ENCODE measurements at places on chromosomes 16 and 17.

GRCh38 chr17:82065638-82066303 lies at the start of gene DUS1L:
Gene DUS1L (minus strand): TSS chr17:82065804. CDS start chr17:82065059, 745 bp downstream.
- peak; percentile 72 for DNase-seq

DNA sequence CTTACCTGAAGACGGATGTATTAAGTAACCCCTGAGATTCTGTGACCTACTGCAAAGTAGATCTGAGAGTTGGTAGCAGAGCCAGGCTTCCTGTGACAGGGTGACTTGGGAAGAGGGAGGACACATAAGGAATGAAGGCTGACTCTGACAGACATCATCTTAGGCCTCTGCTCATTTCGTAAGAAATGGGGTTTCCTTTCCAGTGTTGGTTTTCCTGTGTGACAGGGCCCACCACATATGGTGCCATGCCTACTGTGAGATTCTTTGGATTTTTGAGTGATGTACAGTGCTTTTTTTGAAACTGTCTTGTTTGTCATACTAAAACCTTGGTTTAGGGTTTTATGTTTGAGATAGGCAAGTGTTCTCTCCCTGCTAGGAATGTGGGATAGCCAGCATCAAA lies 12.7 kb downstream of the LIG3 start:
- DNase-seq = no peak

- DNase-seq = no peak
Observed at GRCh38 chr17:71037386-71037785, 868.1 kb downstream of the KCNJ2 start.

DNA sequence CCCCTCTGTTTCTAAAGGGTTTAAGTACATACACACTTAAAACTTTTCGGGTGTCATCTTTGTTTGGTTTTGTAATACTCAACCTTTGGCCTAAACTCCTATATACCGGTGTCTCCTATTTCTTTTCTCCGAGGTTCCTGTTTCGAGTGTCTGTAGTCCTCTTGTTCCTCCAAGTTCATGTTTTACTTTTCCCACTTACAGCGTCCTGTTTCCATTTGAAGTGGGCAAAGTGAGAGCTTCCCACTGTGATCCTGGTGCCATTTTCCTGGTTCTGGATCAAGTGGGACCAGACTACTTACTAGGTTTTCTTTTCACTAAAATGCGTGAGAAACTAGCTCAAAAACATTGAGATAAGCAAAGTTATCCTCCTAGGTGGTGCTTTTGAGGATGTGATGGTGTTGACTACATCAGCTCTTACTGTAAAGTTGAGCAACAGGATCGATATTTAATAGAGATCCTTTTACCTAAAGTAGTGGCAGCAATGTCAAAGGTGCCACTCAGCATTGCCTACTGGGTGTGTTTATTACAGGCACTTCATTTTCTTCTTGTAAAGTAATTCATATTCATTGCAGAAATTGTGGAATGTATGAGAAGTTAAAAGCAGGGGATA lies 1.3 kb downstream of the PSMD3 start:
- no peak for DNase-seq

- DNase-seq = peak; percentile 61
Observed at GRCh38 chr17:35731239-35731916, at the start of gene RASL10B. Gene RASL10B (plus strand): TSS chr17:35731639. CDS start chr17:35735185, 3,546 bp downstream.

GRCh38 chr17:4674685-4674998 lies 29.3 kb downstream of the PELP1 start:
- no peak for DNase-seq

DNA sequence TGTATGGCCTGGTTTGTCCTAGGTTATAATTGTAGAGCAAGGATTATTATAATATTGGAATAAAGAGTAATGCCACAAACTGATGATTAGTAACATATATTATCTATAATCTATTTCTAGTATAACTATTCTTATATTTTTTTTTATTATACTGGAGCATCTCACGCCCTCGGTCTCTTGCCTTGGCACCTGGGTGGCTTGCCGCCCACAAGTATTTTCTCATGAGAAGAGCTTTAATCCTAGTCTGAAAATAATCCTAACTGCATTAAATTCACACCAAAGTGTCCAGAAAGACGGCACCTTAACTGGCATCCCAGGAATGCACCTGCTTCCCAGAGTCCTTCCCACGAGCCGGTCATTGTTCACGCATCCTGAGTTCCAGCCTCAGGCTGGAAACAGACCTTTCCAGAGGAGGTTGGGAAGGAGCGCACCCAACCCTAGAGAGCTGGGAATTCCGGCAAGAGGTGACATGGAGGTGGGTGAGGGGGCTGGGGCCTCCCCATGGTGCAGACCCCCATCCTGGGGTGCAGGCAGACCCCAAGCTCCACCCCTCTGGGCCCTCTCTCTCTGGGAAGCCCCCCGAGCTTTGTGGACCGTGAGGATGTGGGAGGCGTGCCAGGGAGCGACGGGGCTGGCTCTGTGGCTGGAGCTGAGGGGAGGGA lies 15.9 kb downstream of the CHMP1A start:
- no peak for DNase-seq

DNA sequence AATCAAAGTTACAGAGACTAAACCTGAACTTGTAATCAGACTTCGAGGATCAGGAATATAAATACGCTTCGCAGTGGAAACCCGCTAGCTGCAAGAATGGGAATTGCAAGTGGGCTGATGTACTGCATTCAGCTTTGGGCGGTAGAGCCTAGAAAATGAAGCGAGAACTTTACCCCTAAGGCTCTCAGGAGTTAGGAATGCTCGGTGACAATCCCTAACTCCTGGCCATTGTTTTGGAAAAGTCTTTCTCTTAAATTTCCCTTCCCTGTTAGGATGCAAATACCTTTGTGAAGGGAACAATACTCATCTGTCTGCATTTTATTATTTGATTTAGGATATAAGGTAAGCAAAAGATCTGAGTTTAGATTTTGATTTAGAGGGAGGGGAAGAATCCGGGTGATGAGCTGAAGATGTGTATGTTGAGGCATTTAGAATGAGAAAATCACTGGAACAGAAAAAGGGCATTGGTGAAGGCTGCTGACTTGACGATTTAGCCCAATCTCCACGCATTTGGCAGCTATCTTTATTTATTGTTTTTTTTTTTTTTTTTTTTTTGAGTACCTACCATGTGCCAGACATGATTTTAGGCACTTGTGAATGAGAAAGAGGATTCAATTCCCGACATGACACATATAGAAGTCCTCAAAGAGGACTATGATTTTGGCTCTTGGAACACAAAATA lies 2.2 kb upstream of the TOX3 start:
- DNase-seq = no peak

- no peak for DNase-seq
Observed at GRCh38 chr16:83577078-83577745, 230.6 kb upstream of the HSBP1 start.

- DNase-seq = no peak
Observed at GRCh38 chr16:51289336-51289735, 138.3 kb upstream of the SALL1 start.

- DNase-seq = no peak
Observed at GRCh38 chr17:74610108-74610507, 13.4 kb downstream of the CD300E start.

DNA sequence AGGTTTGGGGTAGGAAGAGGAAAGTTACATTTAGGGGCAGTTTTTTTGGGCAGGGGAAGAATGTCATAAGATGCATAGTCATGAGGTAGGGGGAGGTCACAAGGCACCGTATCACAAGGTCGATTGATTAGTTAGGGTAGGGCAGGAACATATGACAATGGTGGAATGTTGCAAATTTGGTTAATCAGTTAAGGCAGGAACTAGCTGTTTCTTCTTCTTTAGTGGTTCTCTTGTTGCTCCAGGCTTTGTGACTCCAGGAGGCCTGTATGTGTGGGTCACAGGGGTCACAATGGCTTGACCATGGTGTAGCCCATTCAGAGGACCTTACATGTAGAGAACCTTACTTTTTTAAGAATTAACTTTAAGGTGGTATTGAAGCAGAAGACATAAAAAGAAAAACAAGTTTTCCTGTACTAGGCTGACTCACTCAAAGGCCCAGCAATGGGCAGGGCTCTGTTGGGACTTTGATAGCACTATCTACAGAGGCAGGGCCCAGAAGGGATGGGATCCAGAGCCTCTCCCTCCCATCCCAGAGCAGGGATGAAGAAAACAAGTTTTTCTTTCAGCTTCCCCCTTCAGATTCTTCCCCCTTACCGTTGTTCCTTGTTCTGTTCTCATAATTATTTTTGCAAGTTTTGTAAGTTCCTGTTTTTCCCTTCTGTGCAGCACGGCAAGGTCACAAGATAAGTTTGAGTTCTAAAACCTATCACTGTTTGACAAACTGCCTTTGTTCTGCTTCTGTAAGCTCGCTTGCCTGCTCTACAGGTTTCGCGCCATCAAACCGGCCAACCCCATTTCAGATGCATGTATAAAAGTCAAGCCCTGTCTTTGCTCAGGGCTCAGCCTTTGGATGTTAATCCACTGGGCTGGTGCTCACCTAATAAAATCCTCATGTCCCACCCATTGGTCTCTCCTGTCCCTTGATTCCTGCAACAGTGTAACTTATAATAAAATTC lies 45.8 kb upstream of the ATF7IP2 start:
- DNase-seq = no peak

GRCh38 chr16:57810197-57811031 lies 8.1 kb upstream of the KIFC3 start:
- peak; percentile 86 for DNase-seq

- peak; percentile 32 for DNase-seq
Observed at GRCh38 chr16:29663016-29663806, at the start of gene SPN. Gene SPN (plus strand): TSS chr16:29663247. CDS start chr16:29663729, 482 bp downstream.

DNA sequence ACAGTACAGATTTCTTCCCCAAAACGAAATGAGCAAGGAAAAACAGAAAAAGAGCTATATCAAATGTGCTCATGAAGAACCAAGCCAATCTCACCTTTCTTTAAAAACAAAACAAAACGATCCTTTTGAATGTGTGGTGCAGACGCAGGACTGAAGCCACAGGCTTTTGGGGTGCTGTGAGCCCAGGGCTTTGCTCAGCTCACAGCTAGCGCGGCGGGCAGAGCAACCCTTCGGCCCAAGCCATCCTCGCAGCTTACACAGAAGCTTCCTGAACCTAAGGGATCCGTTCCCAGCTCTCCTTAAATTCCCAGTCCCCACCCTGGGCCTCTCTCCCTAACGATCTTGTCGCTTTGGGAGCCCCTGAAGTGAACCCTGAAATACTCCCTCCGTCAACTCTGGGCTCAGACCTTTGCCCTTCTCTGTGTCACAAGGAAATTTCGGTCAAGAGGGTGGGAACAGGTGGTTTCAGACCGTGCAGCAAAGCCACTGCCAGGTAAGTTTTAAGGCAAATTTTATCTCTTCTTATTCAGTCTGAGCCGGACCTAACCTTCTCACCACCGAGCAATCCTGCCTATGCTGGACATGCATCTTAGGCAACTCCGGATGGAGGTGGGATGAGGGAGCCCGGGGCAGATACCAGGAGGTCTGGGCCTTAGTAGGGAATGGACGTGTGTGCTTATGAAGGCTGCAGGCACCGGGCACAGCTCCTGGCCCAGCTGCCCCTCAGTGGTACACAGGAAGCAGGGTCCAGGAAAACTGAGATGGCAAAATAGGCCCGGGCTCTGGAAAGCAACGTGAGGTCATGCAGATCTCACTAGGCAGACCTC lies 52.0 kb downstream of the COTL1 start:
- no peak for DNase-seq

GRCh38 chr17:6072157-6072556 lies 2.0 kb downstream of the WSCD1 start:
- no peak for DNase-seq

GRCh38 chr16:63998-64913 lies 8.2 kb downstream of the RHBDF1 start:
- no peak for DNase-seq

- DNase-seq = no peak
Observed at GRCh38 chr16:24598777-24599437, 59.5 kb downstream of the RBBP6 start.

DNA sequence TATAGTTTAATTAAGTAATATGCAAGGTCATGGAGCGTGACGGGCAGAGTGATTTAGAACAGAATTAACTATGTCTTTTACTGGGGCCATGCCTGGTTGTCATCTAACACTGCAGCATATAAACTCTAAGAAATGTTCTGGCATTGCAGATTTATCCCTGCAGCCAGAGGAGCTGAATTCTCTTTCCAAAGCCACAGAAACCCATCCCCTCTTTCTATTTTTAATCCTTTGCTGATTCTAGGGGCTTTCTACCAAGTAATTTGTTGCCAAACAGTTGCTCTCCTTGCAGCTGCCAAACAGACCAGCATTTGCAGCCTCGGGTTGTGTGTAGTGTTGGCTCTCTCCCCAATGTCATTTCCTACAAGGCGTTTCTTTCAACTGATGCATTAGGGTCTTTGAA lies 243.2 kb upstream of the MON1B start:
- DNase-seq = no peak

DNA sequence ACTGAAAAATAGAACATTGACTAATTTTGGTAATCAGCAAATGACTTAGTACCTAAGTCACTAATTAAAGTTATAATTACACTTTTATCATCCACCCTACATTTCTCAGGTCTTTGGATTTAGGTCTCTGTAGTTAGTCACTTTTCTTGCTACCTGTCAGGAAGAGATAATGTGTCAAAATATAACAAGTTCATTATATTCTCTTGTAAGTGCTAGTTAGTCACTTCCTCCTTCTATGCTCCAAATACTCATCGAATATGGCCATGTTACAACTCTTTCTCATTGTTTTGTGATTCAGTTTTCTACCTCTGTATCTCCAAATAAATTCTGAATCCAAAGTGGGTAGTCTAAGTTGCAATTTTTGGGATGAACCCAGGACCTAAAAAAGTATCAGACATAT lies 163.5 kb upstream of the KIF2B start:
- DNase-seq = no peak

- DNase-seq = no peak
Observed at GRCh38 chr16:82476786-82477185, 150.0 kb upstream of the CDH13 start.

GRCh38 chr16:59964232-59964924 lies 1230.3 kb upstream of the GOT2 start:
- no peak for DNase-seq

DNA sequence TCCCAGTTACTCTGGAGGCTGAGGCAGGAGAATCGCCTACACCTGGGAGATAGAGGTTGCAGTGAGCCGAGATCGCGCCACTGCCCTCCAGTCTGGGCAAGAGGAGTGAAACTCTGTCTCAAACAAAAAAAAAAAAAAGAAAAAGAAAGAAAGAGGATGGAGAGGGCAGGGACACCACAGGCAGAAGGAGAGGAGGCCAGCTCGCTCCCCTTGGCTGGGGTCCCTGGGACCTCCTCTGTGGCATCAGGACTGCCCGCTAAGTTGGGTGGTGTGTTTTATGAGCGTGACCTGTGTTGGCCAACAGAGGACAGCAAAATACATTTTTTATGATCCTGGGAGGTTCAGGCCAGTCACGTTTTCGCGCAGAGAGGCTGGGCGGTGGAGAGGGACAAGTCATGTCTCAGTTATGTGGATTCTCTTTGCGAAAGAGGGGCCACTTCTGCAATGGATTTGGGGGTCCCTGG lies 229.6 kb downstream of the MRTFB start:
- peak; percentile 9 for DNase-seq

DNA sequence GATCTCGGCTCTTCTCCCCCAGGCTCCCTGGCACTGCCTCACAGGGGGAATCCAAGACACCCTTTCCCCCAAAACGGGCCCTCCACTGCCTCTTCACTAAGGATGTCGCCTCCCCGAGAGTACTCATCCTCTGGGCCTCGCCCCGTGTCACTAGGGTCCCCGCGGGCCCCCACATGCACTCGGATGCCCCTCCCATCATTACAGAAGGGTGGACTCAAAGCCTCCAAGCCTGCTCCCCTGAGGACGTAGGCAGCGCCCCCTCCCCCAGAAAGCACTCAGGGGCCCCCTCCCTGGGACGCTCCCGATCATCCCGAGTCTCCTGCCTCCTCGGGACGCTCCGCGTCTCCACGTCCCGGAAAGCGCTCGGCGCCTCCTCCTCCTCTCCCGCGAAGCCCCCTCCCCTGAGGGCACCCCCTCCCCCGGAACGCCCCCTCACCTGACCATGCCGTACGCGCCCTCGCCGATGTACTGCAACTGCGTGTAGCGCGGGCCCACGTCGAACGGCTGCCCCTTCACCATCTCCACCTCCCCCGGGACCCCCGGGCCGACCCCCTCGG lies 338 bp downstream of the MAPK3 start:
- no peak for DNase-seq

Data from activated naive CD4-positive, alpha-beta T cell treated with Interleukin-2 at 50 U/mL for 16 hours (primary cell).